Neural cell (in vitro differentiated cells): ENCODE measurements at places on chromosomes 7 and 10. TPM values are rescaled to one million over a fixed set of nuclear protein-coding genes. Genes with fewer than 3 reads are reported as not detected.

UNC5B gene
- 1.8 and 2.0 TPM in 2 replicates for polyA plus RNA-seq

ZNF277 gene
- polyA plus RNA-seq = 30.0 and 36.6 TPM in 2 replicates

GIMAP1 gene
- not detected in 2 replicates for polyA plus RNA-seq

HMX3 gene
- polyA plus RNA-seq = not detected in 2 replicates

PRKAR1B gene
- 38.6 and 44.1 TPM in 2 replicates for polyA plus RNA-seq

MAGI2 gene
- polyA plus RNA-seq = 18.7 and 19.3 TPM in 2 replicates

CTAGE15 gene
- polyA plus RNA-seq = not detected in 2 replicates

RHOBTB1 gene
- 8.0 and 10.5 TPM in 2 replicates for polyA plus RNA-seq

KCP gene
- 0.31 and 0.54 TPM in 2 replicates for polyA plus RNA-seq

C7orf57 gene
- polyA plus RNA-seq = not detected in 2 replicates

C10orf67 gene
- 0.48 and 3.8 TPM in 2 replicates for polyA plus RNA-seq

VSTM2A gene
- 40.4 and 49.1 TPM in 2 replicates for polyA plus RNA-seq

FRMD4A gene
- polyA plus RNA-seq = 36.5 and 41.4 TPM in 2 replicates

NCAPG2 gene
- polyA plus RNA-seq = 8.3 and 9.5 TPM in 2 replicates

TAF3 gene
- 1.4 and 2.0 TPM in 2 replicates for polyA plus RNA-seq

R3HCC1L gene
- 11.1 and 12.8 TPM in 2 replicates for polyA plus RNA-seq

CNNM2 gene
- 5.0 and 5.1 TPM in 2 replicates for polyA plus RNA-seq

SUMF2 gene
- polyA plus RNA-seq = 69.3 and 84.1 TPM in 2 replicates

RAB19 gene
- polyA plus RNA-seq = not detected in 2 replicates

CLCN1 gene
- polyA plus RNA-seq = 0.20 TPM in 1 of 2 replicates, not detected in the other

SPDYE9 gene
- polyA plus RNA-seq = 0.48 and 0.87 TPM in 2 replicates

TRIM56 gene
- 0.01 and 0.12 TPM in 2 replicates for polyA plus RNA-seq

GSTO1 gene
- polyA plus RNA-seq = 3.2 and 3.5 TPM in 2 replicates

SORBS1 gene
- 39.5 and 52.6 TPM in 2 replicates for polyA plus RNA-seq

NKX2-3 gene
- polyA plus RNA-seq = not detected in 2 replicates

CRHR2 gene
- polyA plus RNA-seq = 0.15 and 0.42 TPM in 2 replicates

AGAP6 gene
- polyA plus RNA-seq = 23.3 and 25.6 TPM in 2 replicates

TLL2 gene
- 0.11 and 0.30 TPM in 2 replicates for polyA plus RNA-seq

PIP gene
- not detected in 2 replicates for polyA plus RNA-seq

FGFBP3 gene
- polyA plus RNA-seq = 35.9 and 39.5 TPM in 2 replicates

GPR158 gene
- 1.7 and 2.1 TPM in 2 replicates for polyA plus RNA-seq

CTBP2 gene
- polyA plus RNA-seq = 59.5 and 67.6 TPM in 2 replicates

ZNF425 gene
- polyA plus RNA-seq = 5.1 and 6.8 TPM in 2 replicates

OR2A1 gene
- not detected in 2 replicates for polyA plus RNA-seq

NOM1 gene
- polyA plus RNA-seq = 12.7 and 22.5 TPM in 2 replicates

NOBOX gene
- polyA plus RNA-seq = not detected in 2 replicates

POLR3A gene
- 12.7 and 15.6 TPM in 2 replicates for polyA plus RNA-seq

LRRD1 gene
- 2.6 and 2.7 TPM in 2 replicates for polyA plus RNA-seq
